ENCODE measurements at places on chromosomes 12 and 14. TPM values are rescaled to one million over a fixed set of nuclear protein-coding genes. Genes with fewer than 3 reads are reported as not detected.

DNA sequence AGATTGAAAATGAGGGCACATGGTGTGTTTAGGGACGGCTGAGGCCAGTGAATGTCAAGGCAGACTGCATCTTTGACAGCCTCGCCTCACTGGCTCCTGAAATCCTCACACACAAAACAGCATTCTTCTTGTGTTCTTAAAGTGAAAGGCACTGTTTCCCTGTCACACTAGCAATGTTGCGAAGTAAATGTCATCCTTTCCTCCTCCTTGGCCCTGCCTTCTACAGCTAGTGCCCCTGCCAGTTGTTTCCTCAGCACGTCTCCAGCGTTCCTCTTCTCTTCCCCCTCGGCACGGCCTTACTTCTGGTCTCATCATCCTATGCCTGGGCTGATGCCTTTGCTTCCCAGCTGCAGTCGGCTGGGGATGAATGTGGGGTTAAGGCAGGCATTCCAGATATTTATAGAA is 129.4 kb upstream of the DNM1L start:
- peaks cover 10% of the 10 kb centered on the region for H3K4me1 ChIP-seq
- no peaks in the 10 kb centered on the region for H3K36me3 ChIP-seq
- DNase-seq = no peak
- H3K4me3 ChIP-seq = no peak overlapping the region
- no peaks in the 10 kb centered on the region for H3K27me3 ChIP-seq
- H3K27ac ChIP-seq = no peak overlapping the region

DNA sequence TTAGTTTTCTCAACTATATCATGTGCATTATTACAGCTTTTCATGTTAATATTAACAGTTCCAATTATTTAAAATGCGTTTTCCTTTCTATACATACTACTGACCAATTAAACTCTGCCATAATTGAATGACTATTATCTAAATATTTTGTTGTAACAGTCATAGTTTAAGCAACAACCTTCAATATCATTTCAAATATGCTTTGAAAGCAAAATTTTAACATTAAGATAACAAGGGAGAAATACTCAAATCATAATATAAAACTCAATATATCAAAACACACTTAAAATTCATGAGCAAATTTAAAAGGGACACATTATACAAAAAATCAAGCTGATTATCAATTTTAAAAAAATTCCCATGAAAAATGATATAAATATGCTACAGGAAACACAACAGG is 40.5 kb downstream of the COCH start:
- H3K36me3 ChIP-seq = no peaks in the 10 kb centered on the region
- H3K27me3 ChIP-seq = no peaks in the 10 kb centered on the region
- no peaks in the 10 kb centered on the region for H3K4me1 ChIP-seq

GRCh38 chr12:104751120-104751519 is 207.0 kb downstream of the SLC41A2 start:
- peaks cover 12% of the 10 kb centered on the region for H3K4me1 ChIP-seq
- no peaks in the 10 kb centered on the region for H3K27me3 ChIP-seq
- H3K27ac ChIP-seq = no peak overlapping the region

- H3K36me3 ChIP-seq = no peaks in the 10 kb centered on the region
- DNase-seq = no peak
- H3K27me3 ChIP-seq = no peaks in the 10 kb centered on the region
- no peak overlapping the region for H3K4me3 ChIP-seq
- H3K4me1 ChIP-seq = no peaks in the 10 kb centered on the region
Observed at GRCh38 chr12:127685491-127685890, 581.5 kb upstream of the TMEM132C start.

DNA sequence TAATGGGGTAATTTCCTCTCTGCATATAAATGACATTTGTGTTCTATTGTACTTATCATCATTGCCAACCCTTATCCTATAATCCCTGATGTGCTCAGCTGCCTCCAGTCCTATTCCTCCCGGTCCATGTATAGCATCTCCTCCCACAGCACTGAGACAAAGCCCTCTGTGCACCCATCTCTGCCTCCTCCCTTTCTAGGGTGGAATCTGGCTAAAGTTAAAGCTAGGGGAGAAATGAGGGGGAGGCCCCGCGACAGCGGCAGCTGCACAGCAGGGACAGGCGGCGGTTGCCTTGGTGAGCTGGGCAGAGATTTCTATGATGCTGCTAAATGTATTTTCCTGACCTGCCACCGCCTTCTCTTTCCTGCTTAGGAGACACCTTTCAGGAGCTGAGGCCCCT is 12.8 kb upstream of the ZDHHC22 start:
- H3K27ac ChIP-seq = no peak overlapping the region
- no peak overlapping the region for H3K4me3 ChIP-seq

- DNase-seq = no peak
- H3K36me3 ChIP-seq = no peaks in the 10 kb centered on the region
- H3K4me3 ChIP-seq = no peak overlapping the region
- peaks cover 13% of the 10 kb centered on the region for H3K4me1 ChIP-seq
- no peaks in the 10 kb centered on the region for H3K27me3 ChIP-seq
Observed at GRCh38 chr12:104680491-104680890, 223.7 kb downstream of the CHST11 start.

DNA sequence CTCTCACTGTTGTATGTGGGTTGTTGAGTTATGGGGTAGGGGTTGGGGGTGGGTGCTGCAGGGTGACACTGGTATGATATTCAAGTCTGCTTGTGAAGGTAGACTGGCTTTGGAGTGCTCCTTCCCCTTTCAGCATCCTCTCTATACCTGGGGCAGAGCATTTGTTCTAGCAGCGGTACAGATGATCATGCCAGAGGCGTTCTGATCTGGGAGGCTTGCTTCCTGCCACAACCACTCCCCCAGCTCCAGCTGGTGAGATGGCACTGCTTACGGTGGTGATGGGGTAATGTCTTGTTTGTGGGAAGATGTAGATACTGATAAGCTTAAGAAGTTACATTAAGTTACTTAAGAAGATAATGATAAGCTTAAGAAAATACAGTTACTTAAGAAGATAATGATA is 131.8 kb downstream of the ERC1 start:
- peaks cover under 1% of the 10 kb centered on the region for H3K4me1 ChIP-seq
- no peak for DNase-seq
- no peaks in the 10 kb centered on the region for H3K27me3 ChIP-seq

GRCh38 chr14:87667659-87668058 is 325.3 kb downstream of the GALC start:
- H3K4me3 ChIP-seq = no peak overlapping the region
- H3K4me1 ChIP-seq = no peaks in the 10 kb centered on the region
- H3K36me3 ChIP-seq = no peaks in the 10 kb centered on the region

DNA sequence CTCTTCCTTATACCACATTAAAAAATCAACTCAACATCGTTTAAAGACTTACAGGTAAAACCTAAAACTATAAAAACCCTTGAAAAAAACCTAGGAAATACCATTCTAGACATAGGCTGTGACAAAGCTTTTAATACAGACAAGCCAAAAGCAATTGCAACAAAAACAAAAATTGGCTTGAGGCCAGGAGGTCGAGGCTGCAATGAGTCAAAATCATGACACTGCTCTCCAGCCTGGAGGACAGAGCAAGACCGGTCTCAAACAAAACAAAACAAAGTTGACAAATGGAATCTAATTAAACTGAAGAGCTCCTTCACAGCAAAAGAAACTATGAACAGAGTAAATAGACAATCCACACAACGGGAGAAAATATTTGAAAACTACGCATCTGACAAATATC is 1057.8 kb downstream of the FSCB start:
- H3K4me3 ChIP-seq = no peak overlapping the region
- H3K27ac ChIP-seq = no peak overlapping the region
- DNase-seq = no peak
- no peaks in the 10 kb centered on the region for H3K36me3 ChIP-seq

- H3K27ac ChIP-seq = no peak overlapping the region
- H3K36me3 ChIP-seq = no peaks in the 10 kb centered on the region
- no peaks in the 10 kb centered on the region for H3K27me3 ChIP-seq
- DNase-seq = no peak
Observed at GRCh38 chr12:4645023-4645422, 3.8 kb downstream of the AKAP3 start.

DNA sequence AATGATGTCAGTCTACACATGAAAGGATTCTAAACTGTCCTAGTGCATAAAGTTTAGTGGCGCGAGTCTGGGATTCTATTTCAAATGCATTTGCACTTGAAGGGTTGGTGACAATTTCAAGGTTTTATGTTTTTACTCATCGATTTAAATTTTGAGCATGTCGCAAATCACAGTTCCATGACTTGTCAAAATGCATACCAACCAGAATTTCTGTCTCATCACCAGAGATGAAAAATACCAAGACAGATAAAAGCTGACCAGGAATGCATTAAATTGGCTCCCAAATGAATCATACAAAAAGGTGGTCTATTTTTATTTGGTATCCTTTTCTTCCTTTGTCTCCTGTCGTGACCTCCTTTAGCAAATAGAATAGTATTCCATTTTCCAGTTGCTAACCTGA is 25.2 kb downstream of the TMEM30B start:
- H3K4me1 ChIP-seq = peaks cover 5% of the 10 kb centered on the region
- H3K27ac ChIP-seq = no peak overlapping the region
- peaks cover 6% of the 10 kb centered on the region for H3K27me3 ChIP-seq
- no peak for DNase-seq
- H3K36me3 ChIP-seq = no peaks in the 10 kb centered on the region
- no peak overlapping the region for H3K4me3 ChIP-seq

- no peaks in the 10 kb centered on the region for H3K27me3 ChIP-seq
- H3K27ac ChIP-seq = no peak overlapping the region
- DNase-seq = peak; percentile 41
- no peaks in the 10 kb centered on the region for H3K36me3 ChIP-seq
Observed at GRCh38 chr12:6038160-6038559, 86.3 kb downstream of the VWF start.

GRCh38 chr12:54034785-54035310 is 2.0 kb downstream of the HOXC5 start:
- H3K36me3 ChIP-seq = peaks cover 1% of the 10 kb centered on the region
- H3K4me1 ChIP-seq = peaks cover 40% of the 10 kb centered on the region
- no peak for DNase-seq
- H3K27me3 ChIP-seq = peaks cover 3% of the 10 kb centered on the region

- no peaks in the 10 kb centered on the region for H3K4me1 ChIP-seq
- H3K36me3 ChIP-seq = no peaks in the 10 kb centered on the region
- no peak for DNase-seq
- H3K27me3 ChIP-seq = no peaks in the 10 kb centered on the region
- no peak overlapping the region for H3K27ac ChIP-seq
- no peak overlapping the region for H3K4me3 ChIP-seq
Observed at GRCh38 chr12:46617167-46617566, 208.6 kb downstream of the SLC38A4 start.

GRCh38 chr12:54001283-54002187 is 1.6 kb downstream of the HOXC9 start:
- peak overlapping the region; percentile 82 for H3K4me3 ChIP-seq
- H3K36me3 ChIP-seq = peaks cover 6% of the 10 kb centered on the region
- peaks cover 32% of the 10 kb centered on the region for H3K4me1 ChIP-seq
- no peak for DNase-seq
- H3K27me3 ChIP-seq = no peaks in the 10 kb centered on the region

- no peak overlapping the region for H3K27ac ChIP-seq
- no peaks in the 10 kb centered on the region for H3K36me3 ChIP-seq
- DNase-seq = no peak
- no peaks in the 10 kb centered on the region for H3K4me1 ChIP-seq
- no peaks in the 10 kb centered on the region for H3K27me3 ChIP-seq
Observed at GRCh38 chr14:66009089-66009488, 477.1 kb upstream of the CCDC196 start.

DNA sequence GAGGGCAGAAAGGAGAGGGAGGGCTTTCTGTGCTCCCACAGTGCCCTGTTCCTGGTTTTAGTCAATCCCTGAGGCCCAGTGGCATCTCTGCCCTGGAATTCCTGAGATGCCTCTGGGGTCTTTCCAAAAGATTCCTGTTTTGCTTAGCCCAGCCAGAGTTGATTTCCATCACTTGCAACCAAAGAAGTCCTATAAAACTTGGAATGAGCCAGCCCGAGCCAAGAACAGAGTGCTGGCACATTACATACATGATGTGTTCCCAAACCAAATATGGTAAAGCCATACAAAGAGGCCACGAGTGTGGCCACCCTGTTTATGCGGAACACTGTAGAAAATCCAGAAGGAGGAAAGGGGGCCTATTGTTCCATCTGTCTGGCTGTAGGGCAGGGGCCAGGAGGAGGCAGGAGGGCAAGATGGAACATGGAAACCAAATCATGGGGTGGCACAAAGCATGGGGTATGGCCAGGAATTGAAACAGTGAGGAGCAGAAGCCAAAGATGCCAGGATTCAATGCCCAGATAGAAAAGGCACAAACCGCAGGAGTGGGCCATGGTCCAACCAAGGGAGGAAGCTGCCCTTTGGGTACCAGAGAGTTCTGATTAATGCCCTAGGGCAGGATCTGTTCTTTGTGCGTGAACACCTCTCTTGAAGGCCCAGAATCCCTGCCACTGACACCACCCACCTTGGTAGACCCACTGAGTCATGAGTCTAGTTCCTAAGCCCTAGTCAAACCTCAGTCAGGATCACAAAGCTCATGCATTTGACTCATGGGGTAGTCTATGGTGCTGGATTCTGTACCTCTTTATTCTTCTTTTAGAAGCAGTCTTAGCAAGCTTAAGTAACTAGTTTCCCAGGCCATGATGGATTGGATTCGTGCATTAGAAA is 75.2 kb downstream of the LRRC74A start:
- peaks cover 23% of the 10 kb centered on the region for H3K4me1 ChIP-seq
- H3K36me3 ChIP-seq = no peaks in the 10 kb centered on the region
- DNase-seq = no peak
- H3K27ac ChIP-seq = no peak overlapping the region
- H3K4me3 ChIP-seq = no peak overlapping the region

DNA sequence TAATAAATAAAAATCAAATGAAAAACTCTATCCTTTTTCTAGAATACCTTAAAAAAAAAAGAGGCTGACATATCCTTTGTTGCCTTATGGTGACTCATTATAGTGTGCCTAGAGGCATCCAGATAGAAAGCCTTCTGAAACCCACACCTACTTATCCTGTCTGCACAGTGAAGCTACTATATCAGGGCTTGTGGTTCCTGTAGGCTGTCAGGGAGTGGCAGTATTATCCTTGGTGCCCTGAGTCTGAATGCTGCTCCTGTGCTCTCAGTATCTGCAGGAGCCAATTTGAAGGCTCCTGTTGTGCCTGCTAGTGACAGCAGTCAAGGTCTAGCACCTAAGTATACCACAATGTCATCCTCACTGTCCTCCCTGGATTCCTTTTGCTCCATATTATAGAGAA is 168.4 kb upstream of the AVPR1A start:
- H3K27me3 ChIP-seq = no peaks in the 10 kb centered on the region
- DNase-seq = peak; percentile 56
- H3K27ac ChIP-seq = peak overlapping the region; percentile 31
- no peaks in the 10 kb centered on the region for H3K36me3 ChIP-seq
- no peak overlapping the region for H3K4me3 ChIP-seq
- peaks cover 5% of the 10 kb centered on the region for H3K4me1 ChIP-seq

The TSPAN19 gene
- polyA plus RNA-seq = 0.06 TPM

The ATL1 gene
- 6.8 TPM for polyA plus RNA-seq

The DBX2 gene
- not detected for polyA plus RNA-seq

The BHLHE41 gene
- 6.0 TPM for polyA plus RNA-seq

The PTPRR gene
- 2.9 TPM for polyA plus RNA-seq

The LRTM2 gene
- polyA plus RNA-seq = not detected

The BEST3 gene
- polyA plus RNA-seq = 0.06 TPM

The REP15 gene
- polyA plus RNA-seq = 0.59 TPM

The GALNT9 gene
- not detected for polyA plus RNA-seq

The CPM gene
- 2.7 TPM for polyA plus RNA-seq

The SRRM4 gene
- not detected for polyA plus RNA-seq

The TPH2 gene
- not detected for polyA plus RNA-seq

The IL22 gene
- not detected for polyA plus RNA-seq

Measured in keratinocyte (primary cell).